Dorsolateral prefrontal cortex (tissue), 122 donors: ENCODE measurements at places on chromosomes 4 and X. TPM values are rescaled to one million over a fixed set of nuclear protein-coding genes. Genes with fewer than 3 reads are reported as not detected.

The CTAG1A gene
- total RNA-seq: not detected

The DYNLT3 gene
- 69.5 TPM for total RNA-seq

The DBET gene
- total RNA-seq: not detected

The PDLIM3 gene
- 16.2 TPM for total RNA-seq

The LINC00632 gene
- 8,284 TPM for total RNA-seq

The NXF3 gene
- not detected for total RNA-seq

The ADH7 gene
- total RNA-seq: not detected

The FDCSP gene
- not detected for total RNA-seq

The PRRG3 gene
- total RNA-seq: 24.4 TPM

The SLC49A3 gene
- total RNA-seq: 3.4 TPM

The MTTP gene
- 0.91 TPM for total RNA-seq

The HPF1 gene
- 31.4 TPM for total RNA-seq

The CXCL11 gene
- not detected for total RNA-seq

The BEX2 gene
- total RNA-seq: 126 TPM

The HS6ST2 gene
- total RNA-seq: 11.8 TPM

The COL4A6 gene
- total RNA-seq: 0.18 TPM

The SPATA4 gene
- 1.3 TPM for total RNA-seq

The SATL1 gene
- total RNA-seq: 2.6 TPM

The PROM1 gene
- total RNA-seq: 4.9 TPM

The RRH gene
- 1.1 TPM for total RNA-seq

The CDX4 gene
- not detected for total RNA-seq
